ENCODE measurements at places on chromosomes 7 and 10.

GRCh38 chr10:51694086-51694768, 5.2 kb downstream of the CSTF2T start:
- no peak for DNase-seq

DNA sequence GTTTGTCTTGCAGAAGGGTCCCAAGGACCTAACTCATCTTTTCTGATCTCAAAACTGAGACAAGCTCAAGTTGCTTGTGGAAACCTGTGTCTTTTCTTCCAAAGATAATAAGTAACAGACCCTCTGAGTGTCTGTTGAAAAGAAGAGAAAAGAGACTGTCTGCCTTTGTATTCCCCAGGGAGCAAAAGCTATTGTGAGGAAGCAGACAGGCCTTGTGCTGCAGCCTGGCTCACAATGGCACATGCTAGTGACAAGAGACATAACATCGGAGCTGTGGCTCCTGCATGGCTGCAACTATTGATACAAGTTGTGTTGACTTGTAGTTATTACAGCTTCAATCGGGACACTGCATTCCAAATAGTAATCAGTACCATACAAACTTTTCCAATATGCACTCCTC, 202.9 kb downstream of the DKK1 start:
- DNase-seq, result no peak

DNA sequence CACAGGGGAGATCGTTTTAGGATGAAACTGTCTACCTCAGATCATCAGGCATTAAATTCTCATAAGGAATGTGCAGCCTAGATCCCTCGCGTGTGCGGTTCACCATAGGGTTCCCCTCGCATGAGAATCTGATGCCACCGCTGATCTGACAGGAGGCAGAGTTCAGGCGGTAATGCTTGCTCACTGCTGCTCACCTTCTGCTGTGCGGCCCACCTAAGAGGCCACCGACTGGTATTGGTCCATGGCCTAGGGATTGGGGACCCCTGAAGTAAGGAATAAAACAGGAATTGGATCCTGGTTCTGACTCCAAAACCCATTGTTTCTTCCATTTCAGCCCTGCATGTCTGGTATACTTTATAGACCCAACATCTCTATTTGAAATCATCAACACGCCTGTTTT, 4.1 kb downstream of the NOD1 start:
- no peak for DNase-seq

DNA sequence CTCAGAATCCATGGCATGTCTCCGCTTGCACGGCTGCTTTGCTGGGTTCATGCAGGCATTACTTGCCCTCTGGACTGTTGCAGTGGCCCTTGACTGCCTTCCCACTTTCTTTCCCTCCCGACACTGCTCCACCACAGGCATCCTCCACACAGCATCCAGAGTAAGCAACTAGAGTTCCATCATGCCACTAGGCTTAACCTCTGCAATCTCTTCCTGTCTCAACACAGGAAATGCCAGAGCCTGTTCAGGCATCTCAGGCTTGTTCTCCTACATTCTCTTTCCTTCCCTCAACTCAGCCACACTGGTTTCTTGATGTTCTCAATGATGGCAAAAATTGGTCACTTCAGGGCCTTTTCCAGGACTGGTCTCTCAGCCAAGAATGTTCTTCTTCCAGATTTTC, 284.5 kb upstream of the KLF6 start:
- DNase-seq, result no peak

DNA sequence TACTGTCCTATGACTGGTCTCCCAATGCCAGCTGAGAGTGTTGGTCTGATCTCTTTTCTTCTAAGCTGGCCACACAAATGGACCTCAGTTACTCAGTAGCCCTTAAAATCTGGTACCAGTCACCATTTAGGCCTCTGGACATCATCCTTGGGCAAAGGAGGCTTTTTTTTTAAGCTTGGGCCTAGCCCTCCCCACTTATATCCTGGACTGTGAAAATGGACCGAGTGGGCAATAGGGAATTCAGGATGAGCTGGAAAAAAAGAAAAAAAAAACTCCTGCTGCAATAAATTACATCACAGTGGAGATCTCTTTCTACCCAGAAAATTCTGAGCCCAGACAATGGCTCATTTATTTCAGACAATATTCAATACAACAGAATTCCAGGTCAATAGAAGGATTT, 68.4 kb downstream of the PARP12 start:
- no peak for DNase-seq

GRCh38 chr7:41695661-41696322, 7.1 kb downstream of the INHBA start:
- no peak for DNase-seq

- no peak for DNase-seq
These were observed 59.0 kb upstream of the CHST15 start for GRCh38 chr10:124152139-124153022.

DNA sequence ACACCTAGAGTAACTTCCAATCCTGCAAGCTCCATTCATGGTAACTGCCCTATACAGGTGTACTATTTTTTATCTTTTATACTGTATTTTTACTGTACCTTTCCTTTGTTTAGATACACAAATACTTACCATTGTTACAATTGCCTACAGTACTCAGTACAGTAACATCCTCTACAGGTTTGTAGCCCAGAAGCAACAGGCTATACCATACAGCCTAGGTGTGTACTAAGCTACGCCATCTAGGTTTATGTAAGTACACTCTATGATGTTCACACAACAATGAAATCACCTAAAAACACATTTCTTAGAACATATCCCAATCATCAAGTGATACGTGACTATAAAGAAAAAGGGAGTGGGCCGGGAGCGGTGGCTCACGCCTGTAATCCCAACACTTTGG, 53.1 kb upstream of the SLIT1 start:
- no peak for DNase-seq

DNA sequence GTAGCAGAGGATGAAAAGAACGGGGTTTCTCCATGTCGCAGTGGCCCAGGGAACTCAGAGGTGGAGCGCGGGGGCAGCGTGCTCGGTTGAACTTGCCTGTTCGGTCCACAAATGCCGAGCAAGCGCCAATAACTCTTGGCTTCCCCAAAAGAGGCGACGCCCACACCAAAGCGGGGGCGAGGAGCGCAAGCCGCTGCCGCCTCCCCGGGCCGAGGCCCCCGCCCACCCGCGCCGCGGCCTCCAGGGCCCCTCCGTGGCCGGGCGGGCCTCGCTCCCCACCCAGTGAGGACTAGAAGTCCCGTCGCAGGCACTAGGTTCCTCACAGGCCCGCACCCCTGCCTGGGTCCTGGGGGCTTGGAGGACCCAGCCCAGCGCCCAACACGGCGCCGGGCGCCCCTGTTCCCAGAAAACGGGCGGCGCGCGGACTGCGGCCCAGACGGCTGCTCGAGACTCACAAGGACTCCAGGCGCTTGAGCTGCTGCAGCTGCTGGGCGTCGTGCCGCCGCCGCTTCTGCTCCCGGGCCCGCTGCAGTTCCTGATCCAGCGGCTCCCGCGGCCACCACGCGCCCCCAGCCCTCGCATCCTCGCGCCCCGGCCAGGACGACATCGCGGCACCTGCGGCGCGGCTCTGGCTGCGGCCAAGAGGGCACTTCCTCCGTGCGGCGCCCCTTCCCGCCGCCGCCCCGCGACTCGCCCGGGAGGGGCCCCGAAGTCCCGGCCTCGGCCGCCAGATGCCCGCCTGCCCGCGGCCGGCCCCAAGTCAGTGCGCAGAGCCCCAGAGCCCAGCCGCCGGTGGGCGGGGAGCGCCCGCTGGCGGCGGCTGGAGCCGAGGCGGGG, 14.6 kb upstream of the FKBP9 start:
- peak; percentile 53 for DNase-seq

GRCh38 chr7:85386460-85386859, 199.6 kb upstream of the SEMA3D start:
- DNase-seq, result no peak

DNA sequence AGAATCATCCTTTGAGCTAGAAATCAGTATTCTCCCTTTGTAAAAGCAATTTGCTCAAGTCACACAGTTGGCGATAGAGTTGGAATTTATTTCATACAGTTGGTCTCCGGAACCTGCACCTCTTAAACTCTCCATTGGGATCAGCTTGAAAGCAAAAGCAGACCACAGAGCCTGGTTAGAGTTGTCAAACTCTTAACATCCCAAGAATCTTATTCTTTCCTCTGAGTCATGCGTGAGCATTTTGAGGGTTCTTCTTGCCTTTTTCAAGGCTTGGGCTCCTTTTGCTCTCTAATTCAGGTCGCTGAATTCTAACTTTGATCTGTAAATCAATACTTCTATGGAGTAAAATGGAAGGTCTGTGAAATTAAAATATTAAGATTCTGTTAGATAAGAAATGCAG, 19.6 kb upstream of the SCIN start:
- no peak for DNase-seq

GRCh38 chr7:55101359-55101758, 82.5 kb downstream of the EGFR start:
- no peak for DNase-seq

DNA sequence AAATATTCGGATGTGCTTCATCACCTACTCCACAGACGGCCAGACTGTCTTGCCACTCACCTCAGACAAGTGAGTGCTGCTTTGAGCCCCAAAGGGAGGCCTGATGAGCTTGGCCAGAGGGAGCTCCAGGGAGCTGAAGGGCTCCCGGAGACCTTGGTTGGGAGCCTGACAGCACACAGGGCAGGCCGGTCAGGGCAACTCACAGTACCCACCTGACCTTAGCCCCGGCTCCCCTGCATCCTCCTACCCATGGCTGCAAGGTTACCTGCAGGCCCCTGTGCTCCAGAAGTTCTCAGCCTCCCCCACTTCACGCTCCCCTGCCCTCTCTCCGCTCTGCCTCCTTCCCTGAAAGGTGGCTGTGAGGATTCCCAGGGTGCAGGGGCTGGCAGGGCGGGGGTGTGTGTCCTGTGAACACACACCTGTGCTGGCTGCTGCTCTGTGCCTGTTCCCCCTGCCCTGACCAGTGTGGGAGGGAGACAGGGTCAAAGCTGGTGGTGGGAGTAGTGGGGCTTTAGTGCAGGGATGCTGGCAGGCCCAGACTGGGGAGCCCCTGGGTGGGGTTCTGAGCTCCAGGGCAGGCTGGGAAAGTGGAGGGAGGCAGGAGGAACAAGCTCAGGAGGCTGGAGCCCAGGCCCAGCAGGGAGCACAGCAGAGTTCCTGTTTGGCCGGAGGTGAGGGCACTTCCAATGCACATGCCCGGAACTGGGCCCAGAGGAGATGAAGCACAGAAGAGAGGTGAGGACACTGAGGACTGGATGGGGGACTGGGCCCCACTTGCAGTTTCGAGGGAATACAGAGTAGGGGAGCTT, 7.2 kb downstream of the ANTXRL start:
- DNase-seq, result no peak

- DNase-seq, result no peak
These were observed 51.4 kb upstream of the NPS start for GRCh38 chr10:127497685-127498084.

GRCh38 chr10:11242443-11243387, 225.0 kb downstream of the CELF2 start:
- no peak for DNase-seq

GRCh38 chr7:26090927-26091519, 61.0 kb upstream of the NFE2L3 start:
- no peak for DNase-seq

DNA sequence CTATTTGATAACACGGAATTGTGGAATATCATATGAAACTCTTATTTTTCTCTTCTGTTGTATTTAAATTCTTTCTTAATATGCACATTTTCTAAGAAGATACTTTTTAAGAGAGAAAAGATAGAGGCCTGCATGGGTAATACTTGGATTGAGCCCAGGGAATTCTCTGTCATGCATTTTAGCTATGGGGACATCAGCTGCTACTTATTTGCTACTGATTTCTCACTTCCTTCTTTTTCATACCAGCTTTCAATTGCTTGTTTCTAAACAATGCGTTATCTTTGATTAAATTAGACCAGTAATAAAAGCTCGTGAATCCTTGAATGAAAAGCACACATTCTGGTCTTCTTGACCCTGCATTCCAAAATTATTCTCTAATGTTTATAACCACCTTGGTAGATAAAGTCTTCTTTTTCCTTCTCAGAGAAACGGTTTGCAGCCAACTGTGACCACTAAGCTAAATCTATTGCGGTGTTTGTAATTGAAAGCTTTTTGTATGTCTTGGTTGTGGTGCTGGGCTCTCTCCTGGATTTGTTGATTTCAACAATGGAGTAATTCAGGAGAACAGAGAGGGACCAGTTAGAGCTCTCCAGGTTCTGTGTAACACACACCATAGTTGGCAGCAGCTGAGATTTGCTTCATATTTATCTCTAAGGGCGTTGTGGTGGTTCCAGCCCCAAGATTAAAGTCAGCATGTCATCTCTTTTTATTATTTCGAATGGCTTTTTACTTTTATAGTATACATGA, 139.3 kb downstream of the PPP1R9A start:
- DNase-seq, result no peak

- DNase-seq, result no peak
These were observed 186.6 kb upstream of the LYZL1 start for GRCh38 chr10:29102233-29102632.

GRCh38 chr10:62917475-62918238, 101.5 kb upstream of the EGR2 start:
- no peak for DNase-seq

GRCh38 chr10:11424456-11425295, 186.8 kb downstream of the USP6NL start:
- no peak for DNase-seq

DNA sequence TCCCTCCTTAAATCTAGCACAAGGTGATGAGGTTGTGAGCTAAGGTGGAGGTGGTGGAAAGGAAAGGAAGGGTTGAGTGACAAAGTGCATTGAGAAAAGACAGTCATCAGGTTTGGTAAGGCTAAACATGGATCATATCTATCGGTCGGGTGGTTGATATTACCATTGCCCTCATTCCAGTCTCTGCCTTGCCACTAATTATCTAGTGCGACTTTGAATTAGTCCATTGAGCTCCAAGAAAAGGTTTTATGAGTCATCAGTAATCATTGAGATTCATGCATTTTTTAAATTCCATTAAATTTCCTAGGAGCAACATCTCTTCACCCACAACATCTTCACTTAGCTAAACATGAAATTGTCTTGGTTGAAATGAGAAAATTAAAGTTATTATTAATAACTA, 68.9 kb upstream of the FRMD4A start:
- no peak for DNase-seq

GRCh38 chr7:33671531-33672262, 233.6 kb upstream of the BMPER start:
- no peak for DNase-seq

DNA sequence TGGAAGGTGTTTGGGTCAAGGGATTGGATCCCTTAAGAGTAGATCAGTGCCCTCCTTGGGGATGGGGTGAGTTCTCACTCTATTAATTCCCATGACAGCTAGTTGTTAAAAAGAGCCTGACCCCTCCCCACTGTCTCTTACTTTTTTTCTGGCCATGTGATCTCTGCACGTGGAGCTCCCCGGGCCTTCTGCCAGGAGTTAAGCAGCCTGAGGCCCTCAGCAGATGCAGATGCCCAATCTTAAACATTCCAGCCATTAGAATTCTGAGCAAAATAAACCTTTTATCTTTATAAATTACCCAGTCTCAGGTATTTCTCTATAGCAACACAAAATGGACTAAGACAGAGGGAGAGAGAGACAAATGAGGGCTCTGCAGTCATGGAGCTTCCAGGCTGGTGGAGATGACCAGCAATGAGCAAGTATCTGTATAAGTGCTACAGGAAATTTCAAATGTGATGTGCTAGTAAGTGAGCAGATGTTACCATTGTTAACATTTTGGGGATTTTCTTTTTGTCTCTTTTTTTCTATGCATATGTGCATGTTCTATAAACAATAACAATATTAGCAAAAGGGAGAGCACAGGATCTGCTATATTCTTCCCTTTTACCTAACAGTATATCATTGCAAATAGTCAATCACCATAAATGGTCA, 26.7 kb downstream of the PLPP4 start:
- DNase-seq, result no peak

- no peak for DNase-seq
These were observed 133.5 kb downstream of the NRBF2 start for GRCh38 chr10:63266391-63267316.

Measured in stimulated activated naive CD4-positive, alpha-beta T cell treated with Interleukin-2 at 50 U/mL for 16 hours (primary cell).